RPMI7951 (cell line): ENCODE measurements at places on chromosomes 7 and 10.

DNA sequence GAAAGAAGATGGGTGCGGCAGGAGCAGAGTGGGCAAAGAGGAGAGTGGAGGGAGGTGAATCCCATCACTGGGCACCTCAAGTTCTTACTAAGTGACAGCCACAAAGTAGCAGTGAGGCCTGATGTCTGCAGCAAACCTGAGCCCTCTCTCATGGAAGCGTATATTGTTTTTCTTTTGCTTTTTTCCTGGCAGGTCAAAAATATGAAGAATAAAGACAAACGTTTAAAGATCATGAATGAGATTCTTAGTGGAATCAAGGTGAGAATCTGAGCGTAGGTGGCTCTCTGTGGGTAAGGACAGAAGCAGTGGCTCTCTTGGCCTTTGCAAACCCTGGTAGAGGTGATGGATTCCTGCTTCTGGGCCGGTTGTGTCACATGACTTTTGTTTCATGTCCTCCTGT, 22.8 kb downstream of the ABCC2 start:
- no peak for DNase-seq

DNA sequence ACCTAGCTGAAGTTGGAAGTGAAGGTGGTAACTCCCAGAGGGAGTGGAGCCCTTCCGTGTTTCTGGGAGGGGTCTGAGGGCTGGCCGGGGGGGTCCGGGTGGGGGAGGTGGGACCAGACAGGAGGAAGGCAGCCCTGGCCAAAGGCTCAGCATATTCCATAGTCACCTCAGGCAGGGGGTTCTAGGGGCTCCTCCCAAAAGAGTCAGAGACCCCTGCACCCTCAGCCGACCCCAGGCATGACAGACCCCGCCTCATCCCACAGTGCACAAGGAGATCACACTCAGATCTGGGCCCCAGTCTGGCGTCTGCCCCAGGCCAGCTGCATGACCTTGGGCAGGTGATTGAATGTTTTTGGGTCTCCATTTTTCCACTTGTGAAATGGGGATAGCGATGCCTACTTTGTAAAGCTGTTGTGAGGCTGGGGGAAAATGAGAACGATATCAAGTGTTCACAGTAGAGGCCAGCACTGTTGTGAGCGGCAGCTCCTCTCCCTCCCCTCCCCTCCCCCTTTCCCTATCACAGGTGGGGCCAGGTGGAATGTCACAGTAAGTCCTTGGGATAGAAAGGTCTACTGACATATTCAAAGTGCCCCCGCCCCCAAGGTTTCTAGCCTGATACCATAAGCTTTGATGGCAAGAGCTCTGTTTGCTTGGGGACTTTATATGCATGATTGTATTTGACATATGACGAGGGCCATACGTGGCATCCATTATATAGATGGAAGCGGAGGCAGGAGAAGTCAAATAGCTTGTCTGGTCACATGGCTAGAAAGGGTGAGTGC, 33.3 kb downstream of the DNAJB12 start:
- no peak for DNase-seq

- no peak for DNase-seq
Measured at GRCh38 chr10:97124211-97124610, 61.5 kb downstream of the SLIT1 start.

- peak; percentile 90 for DNase-seq
Measured at GRCh38 chr10:33252794-33253203, 81.7 kb downstream of the NRP1 start.

GRCh38 chr7:3978839-3979238, 677.8 kb downstream of the SDK1 start:
- no peak for DNase-seq
